ENCODE measurements at places on chromosomes 2 and 18.

DNA sequence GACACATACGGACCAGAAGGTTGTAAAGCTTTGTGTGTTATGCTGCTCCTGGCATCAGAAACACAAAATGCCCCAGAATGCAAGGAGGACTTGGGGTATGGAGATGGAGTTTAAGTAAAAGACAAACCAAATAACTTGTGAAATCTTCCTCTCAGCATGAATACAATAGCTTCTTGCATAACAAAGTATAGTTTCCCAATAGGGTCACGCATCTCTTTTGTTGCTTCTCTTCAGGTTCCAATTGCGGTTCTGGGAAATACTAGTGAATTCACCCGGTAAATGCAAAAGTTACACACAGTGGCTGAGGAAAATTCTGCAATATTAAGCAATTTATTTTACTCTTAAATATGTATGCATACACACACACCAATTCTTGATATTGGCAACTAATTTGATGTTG is 339.2 kb upstream of the EPHA4 start:
- DNase-seq, result no peak

- no peak for DNase-seq
These were observed 36.0 kb downstream of the FECH start for GRCh38 chr18:57550510-57550909.

GRCh38 chr18:78558948-78559347 is 420.7 kb upstream of the SALL3 start:
- DNase-seq, result no peak

DNA sequence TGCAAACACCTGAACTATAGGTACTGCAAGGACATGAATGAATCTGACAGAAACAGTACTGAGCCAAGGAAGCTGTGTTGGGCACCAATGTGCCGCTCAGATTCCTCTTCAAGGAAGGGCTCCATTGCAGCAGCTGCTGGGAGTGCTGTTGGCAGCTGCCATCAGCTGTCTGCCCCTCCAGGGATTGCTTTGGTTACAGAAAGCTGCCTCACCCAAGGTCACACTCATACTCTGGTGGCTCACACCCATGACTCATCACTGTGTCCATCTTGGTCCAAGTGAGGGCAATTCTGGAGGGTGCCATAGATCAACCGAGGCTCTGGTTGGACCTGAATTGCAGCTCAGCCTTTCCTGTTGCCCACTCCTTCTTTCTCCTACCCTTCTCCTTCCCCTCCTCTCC is 24.4 kb upstream of the TRPM8 start:
- no peak for DNase-seq

DNA sequence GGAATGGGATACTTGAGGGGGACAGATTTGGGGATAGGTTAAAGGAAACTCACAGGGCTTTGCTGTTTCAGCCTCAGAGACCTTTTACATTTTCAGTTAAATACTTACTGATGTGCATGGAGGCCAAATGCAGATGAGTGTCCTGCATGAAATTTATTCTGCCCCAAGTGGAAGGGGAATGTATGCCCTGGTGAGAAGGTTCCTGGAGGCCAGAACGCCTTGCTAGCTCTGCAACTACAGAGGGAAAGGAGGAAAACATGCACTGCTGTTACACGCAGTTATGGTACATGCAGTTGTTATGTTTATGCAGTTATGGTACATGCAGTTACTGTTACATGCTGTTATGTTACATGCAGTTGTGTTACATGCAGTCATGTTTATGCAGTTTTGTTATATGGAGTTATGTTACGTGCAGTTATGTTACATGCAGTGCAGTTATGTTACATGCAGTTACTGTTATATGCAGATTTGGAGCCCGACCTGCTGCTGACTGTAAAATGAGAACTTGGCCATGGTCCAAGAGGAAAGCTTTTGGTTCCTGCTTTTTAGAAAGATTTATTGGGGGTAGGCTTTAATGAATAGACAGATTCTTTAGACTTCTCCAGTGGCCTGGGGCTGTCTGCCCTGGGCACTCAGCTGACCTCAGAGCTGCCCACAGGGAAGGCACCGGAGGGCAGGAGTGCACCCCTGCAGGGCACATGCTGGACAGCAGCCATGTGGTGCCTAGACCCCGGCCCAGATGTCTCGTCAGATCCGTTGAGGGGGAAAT is 84.1 kb downstream of the LDLRAD4 start:
- no peak for DNase-seq

GRCh38 chr18:45828917-45829811 is 3.7 kb downstream of the SIGLEC15 start:
- DNase-seq, result no peak

DNA sequence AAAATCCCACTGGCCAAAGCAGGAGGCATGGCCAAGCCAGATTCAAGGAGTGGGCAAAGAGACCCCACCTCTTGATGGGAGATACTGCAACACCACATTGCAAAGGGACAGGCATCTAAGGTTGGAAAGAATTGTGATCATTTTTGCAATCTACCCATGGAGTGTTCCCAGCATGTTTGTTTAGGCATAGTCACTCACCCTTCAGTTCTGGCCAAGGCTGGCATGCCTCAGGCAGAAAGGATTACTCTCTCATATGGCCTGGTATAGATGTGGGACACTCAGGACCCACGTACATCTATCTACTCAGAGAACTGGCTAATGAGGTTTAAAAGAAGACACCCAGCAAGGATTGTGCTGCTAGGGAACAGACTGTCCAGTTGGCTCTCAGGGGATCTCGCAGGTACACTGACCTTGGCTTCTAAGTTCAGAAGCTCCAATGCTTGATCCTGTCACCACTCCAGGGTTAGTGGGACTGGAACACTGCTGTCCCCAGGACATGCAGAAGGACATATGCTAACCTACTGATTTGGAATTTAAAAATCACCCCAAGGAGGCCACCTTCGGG is 183.7 kb downstream of the KLHL29 start:
- DNase-seq, result no peak

DNA sequence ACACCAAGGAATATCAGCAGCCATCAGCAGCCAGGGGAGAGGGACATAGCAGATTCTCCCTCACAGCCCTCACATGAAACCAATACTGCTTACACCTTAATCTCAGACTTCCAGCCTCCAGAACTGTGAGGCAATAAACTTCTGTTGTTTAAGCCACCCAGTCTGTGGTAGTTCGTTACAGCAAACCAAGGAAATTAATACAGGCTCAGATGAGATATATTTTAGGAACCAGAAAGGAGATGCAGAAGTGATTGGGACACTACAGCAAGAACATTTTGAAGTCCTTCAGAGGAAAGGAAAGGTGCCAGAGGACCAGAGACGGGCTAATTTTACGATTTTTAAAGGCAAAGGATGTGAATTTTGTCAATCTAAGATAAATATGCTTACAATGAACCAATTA is 60.6 kb downstream of the IKZF2 start:
- no peak for DNase-seq

DNA sequence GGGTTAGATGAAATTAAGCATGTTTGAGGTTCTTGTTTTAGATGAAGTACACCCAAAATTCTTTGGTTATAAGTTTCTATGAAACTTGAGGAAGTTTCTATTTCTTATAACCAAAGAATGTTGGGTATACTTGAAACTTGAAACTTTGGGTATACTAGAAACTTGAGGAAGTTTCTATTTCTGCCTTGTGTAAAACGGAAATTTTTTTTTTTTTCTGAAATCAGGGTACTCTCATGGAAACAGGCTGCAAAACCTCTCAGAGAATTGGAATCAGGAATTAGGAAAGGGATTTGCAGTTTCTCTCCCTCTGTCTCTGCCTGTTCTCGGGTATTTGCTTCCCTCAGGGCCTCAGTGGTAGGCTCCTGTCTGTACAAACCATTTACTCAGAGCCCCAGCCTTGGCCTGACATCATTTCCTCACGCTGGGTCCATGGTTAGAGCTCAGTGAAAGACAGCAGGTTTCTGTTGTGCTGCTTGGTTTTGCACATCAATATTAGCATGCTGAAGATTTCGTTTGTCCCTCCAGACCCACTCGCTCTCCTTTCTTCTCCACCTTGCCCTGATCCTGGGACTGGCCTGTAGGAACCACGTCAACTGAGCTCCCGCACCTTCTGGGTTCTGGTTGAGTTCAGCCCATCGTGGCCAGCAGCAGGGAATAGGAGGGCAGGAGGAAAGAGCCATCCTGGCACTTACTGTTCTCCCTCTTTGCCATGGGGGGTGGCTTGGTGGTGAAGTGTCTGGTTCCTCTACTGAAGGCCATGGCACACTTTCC is 106.4 kb downstream of the POLR1A start:
- DNase-seq, result no peak

DNA sequence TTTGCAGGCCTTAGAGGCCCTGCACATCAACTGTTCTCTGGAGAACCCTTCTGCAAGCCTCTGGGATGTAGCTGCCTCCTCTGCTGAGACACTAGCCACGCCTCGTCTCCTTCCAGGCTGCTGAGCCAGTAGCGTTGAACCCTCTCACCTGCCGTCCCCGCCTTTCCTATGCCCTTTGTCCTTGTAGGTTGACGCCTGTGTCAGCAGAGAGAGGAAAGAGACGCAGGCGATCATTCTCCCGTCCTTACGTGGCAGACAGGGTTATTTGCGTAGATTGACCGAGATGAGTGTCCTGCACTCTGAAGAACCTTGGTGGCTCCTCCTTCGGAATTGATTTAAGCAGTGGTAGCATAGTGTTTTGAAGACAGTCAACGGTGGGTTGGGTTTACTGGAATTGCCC is 27.8 kb downstream of the ID2 start:
- no peak for DNase-seq

DNA sequence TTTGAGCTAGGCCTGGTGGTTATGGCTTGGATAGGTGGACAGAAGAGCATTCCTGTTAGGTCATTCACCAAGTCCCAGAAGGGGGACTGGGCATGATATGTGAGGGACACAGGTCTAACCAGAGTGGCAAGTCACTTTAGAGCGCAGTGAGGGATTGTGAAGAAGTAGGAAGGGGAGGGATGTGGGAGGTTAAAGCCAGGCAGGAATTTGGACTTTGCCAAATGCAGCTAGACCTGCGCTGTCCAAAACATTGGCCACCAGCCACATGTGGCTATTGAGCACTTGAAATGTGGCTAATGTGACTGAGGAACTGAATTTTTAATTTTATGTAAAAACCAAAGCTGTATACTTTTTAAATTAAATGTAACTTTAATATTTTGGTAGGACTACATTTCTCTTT is 23.7 kb downstream of the GCKR start:
- DNase-seq, result no peak

DNA sequence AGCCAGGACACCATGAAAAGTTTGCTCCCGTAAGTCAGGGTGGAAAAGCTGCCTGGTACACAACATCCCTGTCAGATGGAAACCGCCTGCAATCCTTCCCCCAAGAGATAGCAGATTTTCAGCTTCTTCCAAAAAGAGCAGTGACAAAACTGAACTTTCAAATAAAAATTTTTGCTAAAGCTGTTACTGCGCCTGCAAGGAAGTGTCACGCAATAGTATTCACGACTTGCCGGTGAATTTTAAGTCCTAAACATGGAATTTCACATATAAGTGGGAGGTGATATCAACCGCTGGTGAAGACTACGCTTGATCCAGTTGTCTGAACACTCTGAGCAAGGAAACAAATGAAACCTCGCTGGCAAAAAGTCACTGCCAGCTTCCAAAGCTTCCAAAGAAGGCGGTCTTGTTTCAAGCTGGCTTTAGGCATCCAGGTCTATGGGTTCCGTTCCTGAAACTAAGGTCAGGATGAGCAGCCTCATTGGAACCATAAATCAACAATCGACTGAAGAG is 2.8 kb downstream of the COL6A3 start:
- no peak for DNase-seq

DNA sequence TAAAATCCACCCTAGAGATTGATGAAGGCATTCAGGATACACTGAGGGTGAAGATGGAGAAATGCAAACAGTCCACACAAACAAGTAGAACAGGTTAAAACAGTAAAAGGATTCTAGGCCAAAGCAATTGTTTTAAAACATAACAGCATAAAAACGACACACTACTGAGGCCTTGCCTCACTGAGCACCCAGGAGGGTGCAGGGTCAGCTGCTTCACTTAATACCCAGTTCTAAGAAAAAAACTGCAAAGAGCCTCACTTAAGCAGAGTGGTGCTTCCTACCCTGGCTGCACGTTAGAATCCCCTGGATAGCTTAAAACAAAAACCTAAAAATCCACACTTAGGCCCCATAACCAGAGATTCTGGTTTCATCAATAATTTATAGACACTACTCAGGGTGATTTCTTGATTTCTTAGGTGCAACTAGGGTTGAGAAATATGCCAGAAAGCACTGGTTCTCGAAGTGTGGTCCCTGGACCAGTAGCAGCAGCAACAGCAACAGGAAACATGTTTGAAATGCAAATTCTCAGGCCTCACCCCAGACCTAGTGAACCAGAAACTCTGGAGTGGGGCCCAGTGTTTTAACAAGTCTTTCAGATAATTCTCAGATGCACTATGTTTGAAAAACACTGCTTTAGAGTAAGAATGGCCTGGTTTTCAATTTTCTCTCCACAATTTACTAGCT is 279.1 kb downstream of the ZEB2 start:
- no peak for DNase-seq

DNA sequence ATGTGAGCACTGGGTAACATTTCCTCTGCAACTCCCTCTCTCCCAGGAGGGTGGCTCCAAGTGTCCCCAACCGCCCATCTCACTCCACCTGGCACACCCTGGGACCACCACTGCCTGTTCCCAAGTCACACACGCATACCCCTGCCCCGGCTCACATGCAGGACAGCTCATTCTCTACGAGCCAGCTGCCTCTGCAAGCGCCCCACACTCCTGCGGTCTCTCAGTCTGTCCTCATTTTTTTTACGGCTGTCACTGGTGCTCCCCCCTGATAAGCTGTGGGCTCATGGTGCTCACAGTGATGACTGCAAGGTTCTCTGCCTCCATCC is 30.8 kb downstream of the AFG3L2 start:
- no peak for DNase-seq

GRCh38 chr2:121254748-121255147 is 30.3 kb downstream of the TFCP2L1 start:
- no peak for DNase-seq

DNA sequence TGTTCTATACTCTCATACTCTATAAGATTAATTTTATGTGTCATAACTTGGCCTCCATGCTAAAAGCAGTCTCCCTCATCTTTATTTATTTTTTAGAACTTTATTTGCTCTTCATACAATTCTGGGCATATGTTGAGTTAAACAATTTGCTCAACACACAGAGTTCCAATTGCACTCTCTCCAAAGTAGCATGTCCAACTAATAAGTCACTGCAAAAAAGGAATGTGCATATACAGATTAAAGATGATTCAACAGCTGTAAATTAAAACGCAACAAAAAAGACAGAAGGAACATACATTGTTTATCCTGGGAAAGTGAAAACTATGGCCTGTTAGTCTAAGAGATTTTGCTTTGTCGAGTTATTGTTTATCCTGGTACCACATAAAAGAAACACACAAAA is 277.7 kb upstream of the ACVR2A start:
- no peak for DNase-seq

GRCh38 chr2:96336104-96336775 is 674 bp downstream of the NCAPH start:
- no peak for DNase-seq

DNA sequence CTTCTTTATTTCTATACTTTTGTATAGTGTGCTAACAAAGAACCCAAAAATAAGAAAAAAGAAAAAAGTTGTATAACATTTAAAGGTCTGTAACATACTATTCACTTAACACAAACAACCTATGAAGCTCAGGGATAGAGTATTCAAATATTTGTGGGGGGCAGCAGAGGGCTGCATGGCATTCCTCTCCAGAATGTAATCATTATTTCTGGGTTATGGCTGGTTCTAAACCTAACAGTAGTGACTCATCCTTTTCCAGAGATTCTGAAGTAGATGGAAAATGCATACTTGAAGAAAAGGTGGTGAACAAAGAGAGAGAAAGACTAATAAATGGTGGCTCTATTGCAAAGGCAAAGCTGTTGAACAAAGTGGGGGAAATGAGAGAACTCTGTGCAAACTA is 249.4 kb downstream of the NRXN1 start:
- no peak for DNase-seq

- DNase-seq, result no peak
These were observed 34.7 kb upstream of the STRN start for GRCh38 chr2:37000988-37001556.
